ENCODE measurements at places on chromosomes 13 and 19.

- no peak for ATAC-seq
These were observed 16.3 kb upstream of the RNASEH2B start for GRCh38 chr13:50893211-50893852.

DNA sequence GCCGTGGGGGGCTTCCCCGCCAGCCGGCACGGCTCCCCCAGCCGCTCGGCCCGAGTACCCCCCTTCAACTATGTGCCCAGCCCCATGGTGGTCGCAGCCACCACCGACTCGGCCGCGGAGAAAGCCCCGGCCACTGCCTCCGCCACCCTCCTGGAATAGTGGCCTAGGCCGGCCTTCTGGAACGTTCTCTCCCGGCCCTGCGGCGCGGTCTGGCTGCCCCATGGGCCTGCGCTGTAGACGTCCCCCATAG, 9.0 kb downstream of the C19orf25 start:
- ATAC-seq = no peak

- ATAC-seq = peak; percentile 60
These were observed 23.0 kb downstream of the PAN3 start for GRCh38 chr13:28161370-28161769.

GRCh38 chr13:38647312-38647711, 39.6 kb upstream of the FREM2 start:
- no peak for ATAC-seq

DNA sequence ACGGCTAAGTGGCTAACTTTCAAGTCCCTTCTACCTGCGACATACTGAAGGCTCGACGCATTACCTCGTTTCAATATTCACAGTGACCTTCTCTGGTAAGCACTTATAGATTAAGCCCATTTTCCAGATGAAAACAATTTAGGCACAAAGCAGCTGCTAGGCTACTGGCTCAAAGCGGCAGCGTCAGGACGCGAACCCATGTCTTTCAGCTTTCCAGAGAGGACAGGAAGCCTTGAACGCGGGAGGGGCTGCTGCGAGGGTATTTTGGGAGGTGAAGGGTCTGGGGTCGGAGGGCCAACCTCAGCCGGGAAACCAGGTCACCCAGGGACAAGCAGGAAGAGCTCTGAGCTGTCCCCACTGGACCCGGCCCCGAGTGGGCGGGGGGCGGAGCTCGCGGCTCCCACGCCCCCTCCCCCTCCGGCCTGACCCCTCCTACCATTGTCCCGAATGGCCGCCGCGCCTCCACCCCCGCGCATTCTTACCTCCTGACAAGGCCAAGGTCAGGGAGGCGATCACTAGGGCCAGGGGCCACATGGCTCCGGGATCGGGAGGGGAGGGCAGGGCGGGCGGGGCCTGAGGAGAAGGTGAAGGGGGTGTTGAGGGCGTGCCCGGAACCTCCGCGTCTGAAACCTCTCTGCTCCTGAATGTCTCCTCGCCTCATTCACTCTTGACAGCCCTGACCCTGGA, at the start of gene KLK13:
Gene KLK13 (minus strand): TSS at position 559 of the 687 bp plus-strand sequence. CDS start 25 bp downstream, at position 534.
- peak; percentile 37 for ATAC-seq

DNA sequence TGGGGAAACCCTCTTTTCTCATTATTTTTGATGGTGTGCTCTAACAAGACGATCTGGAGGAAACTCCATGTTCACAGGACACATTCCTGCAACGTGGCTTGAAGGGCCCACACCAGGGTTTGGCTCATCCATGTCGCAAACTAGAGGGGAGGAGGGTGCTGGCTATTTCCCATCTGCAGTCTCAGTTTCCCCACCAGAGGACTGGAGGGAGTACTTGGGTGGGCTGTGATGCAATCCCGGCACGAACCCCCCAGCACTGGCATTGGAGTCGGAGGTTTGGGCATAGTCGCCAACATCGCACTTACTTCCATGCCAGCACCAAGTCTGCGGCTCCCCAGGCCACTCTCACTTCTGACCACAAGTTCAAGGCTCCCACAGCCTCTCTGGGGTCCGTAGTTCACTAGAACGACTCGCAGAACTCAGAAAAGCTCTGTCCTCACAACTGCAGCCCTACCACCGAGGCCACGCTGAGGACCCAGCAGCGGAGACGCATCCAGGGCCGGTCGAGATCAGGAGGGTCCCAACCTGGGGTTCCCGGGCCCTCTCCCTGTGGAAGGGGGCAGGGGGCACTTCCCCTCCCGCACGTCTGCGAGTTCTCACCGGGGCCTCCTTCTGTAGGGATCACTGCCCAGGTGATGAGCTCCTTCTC, 165.6 kb upstream of the SOX1 start:
- ATAC-seq = no peak

DNA sequence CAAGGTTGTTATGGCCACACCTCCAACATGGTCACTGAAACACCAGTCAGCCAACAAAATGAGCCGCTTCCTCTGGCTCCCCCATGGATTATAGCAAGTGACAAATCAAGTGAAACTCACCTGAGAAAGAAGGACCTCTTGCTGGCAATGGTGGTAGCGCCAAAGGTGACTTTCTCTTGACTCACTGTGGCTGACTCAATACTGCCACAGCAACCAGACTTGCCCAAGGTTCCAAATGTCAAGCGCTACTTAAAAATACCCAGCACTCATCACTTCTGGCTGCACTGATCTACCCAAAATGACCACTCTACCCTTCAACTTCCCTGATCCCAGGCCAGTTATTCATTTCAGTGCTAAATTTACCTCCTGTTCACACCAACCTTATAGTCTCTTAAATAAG, 495.5 kb downstream of the FOXO1 start:
- ATAC-seq = no peak

GRCh38 chr13:30314069-30314468, 6.7 kb upstream of the KATNAL1 start:
- no peak for ATAC-seq

DNA sequence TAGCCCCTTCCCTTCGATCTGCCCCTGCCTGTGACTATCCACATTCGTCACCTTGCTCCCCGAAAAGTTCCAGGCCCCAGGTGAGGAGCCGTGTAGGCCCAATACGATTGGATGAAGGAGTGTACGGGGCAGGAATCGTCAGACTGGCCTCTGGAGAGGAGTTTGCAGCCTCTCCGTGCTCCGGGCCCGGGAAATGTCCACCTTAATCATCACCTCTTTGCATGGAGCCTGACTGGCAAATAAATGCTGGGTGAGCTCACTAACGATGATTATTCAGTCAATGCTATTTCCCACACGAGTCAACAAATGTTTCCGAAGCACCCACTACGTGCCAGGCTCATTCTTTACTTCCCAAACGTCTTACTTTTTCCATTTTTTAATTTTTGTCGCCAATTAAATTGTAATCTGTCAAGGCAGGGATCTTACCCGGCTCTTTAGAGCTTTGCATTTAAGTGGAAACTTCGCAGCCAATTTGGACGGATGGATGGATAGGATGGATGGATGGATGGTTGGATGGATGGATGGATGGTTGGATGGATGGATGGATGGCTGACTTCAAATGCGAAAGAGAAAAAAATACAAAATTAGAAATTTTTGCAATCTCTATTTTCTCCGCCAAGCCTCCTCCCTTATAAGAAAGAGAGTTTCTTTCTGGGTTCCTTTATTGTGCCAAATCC, 45.8 kb downstream of the TGDS start:
- peak; percentile 20 for ATAC-seq

GRCh38 chr13:28058866-28059613, 41.3 kb downstream of the FLT3 start:
- no peak for ATAC-seq

DNA sequence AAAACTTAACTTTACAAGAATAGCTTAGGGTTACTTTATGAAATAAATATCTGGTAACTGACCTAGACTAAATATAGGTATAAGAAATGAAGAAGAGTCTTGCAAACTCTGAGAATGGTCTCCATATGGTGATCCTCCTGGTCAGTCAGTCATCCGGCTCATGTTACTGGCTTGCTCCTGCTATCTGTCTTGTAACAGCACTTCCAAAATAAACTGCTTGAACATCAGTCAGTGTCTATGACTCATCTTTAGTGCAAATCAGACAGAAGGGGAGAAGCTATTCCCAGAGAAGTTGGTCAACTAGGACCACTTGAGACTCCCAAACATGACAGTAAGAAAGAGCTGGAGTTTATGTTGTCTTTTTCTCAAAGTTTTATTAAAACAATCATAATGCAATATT, 1550.9 kb downstream of the PCDH9 start:
- ATAC-seq = no peak

- ATAC-seq = no peak
These were observed 25.3 kb upstream of the TBC1D4 start for GRCh38 chr13:75507027-75508001.

- ATAC-seq = peak; percentile 71
These were observed 37.2 kb downstream of the TGDS start for GRCh38 chr13:94558716-94559115.

DNA sequence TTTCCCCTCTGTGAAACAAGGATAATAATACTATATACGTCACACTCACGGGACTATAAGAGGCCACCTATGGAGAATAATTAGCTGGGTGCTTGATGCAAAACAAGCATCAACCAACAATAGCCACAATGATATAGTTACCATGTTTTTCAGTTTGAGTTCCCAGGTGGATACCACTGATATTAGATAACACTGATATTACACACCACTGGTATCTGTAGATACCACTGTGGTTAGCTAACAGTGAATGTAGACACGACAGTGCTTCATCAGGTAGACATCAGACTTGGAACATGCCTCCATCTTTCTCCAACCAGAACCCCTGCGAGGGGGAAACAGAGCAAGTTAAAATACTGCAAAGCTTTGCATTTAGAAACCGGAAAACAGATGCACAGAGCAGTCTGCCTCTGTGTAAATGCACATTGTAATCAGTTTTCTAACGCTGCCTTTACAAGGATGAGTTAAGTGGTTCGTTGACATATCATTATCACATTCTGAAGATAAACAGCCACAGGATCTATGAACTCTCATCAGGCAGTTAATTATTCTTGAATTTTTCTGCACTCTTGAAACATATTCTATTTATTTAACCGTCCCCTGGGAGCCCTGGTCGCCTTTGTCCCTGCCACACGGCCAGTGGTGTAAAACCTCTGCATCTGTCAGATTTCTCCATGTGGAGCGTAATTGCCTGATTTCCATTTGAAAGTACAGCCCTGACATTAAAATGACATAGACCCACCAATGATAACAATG, 80.7 kb downstream of the RNASEH2B start:
- peak; percentile 75 for ATAC-seq

- ATAC-seq = no peak
These were observed 179.5 kb downstream of the GGACT start for GRCh38 chr13:100409132-100409531.

DNA sequence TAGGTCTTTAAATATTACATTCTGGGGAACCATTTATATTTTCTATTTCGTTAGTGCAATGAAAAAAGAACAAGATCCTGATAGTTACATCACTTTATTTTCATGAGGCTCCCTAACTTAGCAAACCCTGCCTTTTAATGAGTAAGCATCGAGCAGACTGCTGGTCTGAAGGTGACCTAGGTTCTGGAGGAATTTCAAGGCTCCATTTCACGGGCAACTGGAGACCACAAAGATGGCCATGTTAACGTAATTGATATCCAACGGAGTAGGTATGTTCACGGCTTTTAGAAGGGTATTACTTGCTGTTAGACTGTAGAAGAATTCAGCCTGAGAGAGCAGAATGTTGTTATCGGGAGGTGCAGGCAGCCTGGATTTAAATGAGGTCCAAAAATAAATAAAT, 1597.6 kb downstream of the EFNB2 start:
- no peak for ATAC-seq

- ATAC-seq = no peak
These were observed 70.9 kb upstream of the MCF2L start for GRCh38 chr13:112897956-112898620.

DNA sequence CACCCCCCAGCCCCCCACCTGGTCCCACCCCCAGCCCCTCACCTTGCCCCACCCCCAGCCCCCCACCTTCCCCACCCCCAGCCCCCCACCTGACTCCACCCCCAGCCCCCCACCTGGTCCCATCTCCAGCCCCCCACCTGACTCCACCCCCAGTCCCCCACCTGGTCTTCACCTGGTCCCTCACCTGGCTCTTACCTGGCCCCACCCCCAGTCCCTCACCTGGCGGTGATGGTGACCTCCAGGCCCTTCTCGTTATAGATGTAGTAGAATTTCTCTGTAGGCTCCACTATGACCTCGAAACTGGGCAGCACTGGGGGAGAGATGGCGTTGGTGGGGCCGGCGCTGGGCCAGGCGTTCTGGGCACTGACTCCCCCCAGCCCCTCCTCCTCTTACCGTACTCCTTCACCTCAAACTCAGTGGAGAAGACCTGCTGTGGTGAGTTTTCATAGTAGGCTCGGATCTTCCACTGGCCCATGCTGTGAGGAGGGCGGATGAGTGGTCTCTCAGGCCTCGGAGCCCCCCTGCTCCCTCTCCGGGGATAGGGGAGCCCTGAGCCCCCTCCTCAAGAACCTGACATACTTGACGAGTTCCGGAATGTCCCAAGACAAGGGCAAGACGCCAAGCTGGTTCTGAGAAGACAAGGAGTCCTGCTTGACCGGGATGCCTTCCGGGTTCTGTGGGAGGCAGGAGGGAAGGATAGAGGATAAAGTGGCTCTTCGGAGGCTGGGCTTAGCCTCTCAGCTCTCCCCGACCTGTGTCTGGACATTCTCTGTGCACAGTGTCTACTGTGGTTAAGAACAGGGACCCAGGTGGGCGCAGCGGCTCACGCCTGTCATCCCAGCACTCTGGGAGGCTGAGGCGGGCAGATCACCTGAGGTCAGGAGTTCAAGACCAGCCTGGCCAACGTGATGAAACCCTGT, 6.4 kb downstream of the C3 start:
- ATAC-seq = no peak

- no peak for ATAC-seq
These were observed 283.1 kb downstream of the DCT start for GRCh38 chr13:94196413-94196812.
